ENCODE measurements at places on chromosomes 11 and 22. TPM values are rescaled to one million over a fixed set of nuclear protein-coding genes. Genes with fewer than 3 reads are reported as not detected.

- DNase-seq = no peak
These were observed 82.7 kb downstream of the CELSR1 start for GRCh38 chr22:46454504-46455269.

DNA sequence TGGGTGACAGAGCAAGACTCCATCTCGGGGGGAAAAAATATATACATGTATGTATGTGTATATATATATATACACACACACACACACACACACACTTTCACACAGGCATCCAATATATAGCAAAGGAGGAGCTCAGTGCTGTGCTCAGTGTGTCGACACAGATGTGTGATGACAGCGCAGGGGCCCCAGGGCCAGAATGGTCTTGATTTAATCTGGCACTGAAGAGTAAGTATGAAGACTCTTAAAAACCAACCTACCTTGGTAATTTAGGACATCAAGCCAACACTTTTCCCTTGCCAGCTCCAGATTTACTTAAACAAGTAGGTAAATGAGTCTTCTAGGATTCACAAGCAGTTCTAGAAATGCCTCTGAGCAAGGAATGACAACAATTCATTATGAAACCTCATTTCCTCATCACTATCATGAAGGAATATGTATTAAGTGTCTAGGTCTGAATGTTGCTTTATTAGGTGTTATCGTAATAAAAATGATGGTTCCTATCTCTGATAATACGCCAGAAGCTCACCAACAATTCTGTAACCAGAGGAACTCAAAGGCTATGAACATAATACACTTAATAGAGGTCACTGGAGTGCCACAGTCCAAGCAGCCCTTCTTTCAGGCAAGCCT lies 71.5 kb downstream of the SGSM3 start:
- DNase-seq = no peak

GRCh38 chr22:42847110-42847509 lies 10.0 kb downstream of the ARFGAP3 start:
- DNase-seq = no peak

DNA sequence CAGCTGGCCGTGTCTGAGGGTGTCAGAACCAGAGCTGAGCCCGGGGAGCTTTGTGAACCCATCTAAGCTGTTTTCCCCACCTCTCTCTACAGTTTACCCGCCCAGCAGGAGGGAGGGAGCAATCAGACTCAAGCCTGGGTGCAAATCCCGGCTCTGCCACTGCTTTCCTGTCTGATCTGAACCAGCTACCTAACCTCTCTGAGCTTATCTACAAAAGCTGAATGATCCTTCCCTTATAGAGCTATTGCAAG lies 252 bp downstream of the APOL2 start:
- DNase-seq = no peak

- no peak for DNase-seq
These were observed 868 bp upstream of the SYCE3 start for GRCh38 chr22:50563413-50564160.

DNA sequence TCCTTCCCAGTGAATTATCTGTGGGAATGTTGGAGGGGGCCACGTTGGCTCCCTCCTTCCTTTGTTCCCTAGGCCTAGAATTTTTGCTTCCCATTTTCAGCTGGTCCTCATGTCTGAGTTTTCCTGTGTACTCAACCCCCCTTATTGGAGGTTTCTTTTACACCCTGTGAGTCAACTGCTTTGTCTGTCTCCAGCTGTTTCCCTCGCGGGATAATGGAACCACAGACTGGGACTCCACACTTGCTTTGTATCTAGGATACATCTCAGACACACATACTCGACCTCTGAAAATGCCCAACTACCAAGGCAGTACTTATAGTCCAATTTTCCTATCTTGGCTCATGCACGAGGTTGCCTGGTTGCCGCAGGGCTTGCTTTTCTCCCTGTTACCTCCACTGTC lies 352.7 kb upstream of the MPPED2 start:
- no peak for DNase-seq

DNA sequence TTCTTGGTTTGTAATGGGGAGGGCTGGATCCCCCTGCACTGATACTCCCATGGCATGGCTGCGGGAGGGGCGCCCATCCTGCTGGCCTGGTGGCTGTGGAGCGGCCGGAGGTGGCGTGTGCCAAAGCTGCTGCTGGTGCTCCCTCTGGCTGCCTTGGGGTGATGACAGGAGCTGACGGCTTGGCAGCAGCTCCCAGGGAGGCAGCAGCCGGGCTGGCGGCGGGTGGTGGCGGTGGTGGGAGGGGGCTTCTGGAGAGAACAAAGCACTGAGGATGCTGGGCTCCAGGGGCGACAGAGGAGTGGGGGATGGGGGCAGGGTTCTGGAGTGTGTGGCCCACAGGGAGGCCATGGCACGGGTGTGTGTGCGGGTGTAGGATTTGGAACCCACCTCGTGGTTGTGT lies 11.4 kb upstream of the MPPED1 start:
- no peak for DNase-seq

- no peak for DNase-seq
These were observed 554.7 kb downstream of the MIAT start for GRCh38 chr22:27212102-27212501.

KCNK4 gene
- 0.44 TPM for total RNA-seq

GRCh38 chr11:23924226-23924625 lies 572.6 kb upstream of the LUZP2 start:
- DNase-seq = no peak

OR51B2 gene
- not detected for total RNA-seq

DNA sequence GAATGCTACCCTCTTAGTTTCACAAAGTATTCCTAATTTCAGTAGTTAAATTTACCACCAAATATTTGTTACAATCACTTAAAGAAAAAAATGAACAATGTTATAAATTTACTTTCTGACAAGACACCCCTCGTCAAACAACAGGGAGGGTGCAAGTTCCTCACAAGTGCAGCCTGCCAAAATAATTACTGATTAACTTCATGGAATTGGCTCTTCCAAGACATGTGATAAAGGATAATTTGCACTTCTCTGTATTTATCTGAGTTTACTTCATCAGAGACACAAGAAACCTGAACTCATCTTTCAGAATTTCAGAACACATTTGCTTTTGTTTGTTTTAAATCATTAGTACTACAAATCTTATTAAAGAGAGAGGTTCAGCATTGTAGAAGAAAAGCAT lies 66.5 kb downstream of the LARGE2 start:
- no peak for DNase-seq

- DNase-seq = peak; percentile 88
These were observed 2.8 kb downstream of the PARVB start for GRCh38 chr22:44026630-44027511.

DNA sequence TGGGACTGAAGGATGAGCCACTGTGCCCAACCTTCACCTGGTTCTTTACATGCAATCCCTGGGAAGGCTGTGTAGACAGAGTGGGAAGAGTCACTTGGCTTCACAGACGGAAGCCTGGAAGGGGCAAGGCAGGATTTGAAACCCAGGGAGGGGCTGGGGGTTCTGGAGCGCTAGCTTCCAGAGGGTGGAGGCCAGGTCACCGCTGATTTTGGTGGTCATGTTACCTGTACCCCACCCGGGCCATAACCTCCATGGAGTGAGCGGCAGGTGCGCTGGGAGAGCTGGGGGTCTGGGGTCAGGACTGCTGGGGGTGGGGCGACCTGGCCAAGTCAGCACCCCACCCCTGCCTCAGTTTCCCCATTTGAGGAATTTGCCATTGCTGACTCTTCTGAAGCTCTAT lies 38.3 kb downstream of the PDGFB start:
- no peak for DNase-seq

GRCh38 chr11:110389965-110390364 lies 39.8 kb upstream of the FDX1 start:
- DNase-seq = no peak

POLR2F gene
- 106 TPM for total RNA-seq

DNA sequence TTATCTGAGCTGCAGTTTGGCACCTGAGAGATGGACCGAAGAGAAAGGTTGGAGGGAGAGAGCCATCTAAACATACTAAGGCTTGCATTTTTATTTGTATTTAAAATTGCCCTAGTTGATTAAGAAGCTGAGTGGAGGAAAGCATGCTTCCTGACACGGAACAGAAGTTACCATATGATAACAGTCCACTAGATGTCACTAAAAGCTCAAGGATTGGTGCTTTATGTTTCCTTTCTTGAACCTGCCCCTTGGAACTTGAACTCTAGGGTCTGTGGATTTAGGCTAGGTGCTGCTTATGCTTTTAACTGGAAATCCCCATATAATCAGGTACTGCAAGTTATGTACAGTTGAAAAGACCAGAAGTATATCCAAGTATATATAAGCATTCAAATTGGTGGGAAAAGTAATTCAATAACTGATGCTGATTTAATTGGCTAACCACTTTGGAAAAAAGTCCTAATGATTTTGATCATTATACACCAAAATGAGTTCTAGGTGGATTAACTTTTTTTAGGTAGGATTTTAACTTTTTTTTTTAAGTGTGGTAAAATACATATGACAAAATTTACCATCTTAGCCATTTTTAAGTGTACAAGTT lies 9.5 kb downstream of the RBMXL2 start:
- peak; percentile 67 for DNase-seq

FREY1 gene
- total RNA-seq = 1.4 TPM

PRR5 gene
- total RNA-seq = 7.4 TPM

- DNase-seq = no peak
These were observed 5.3 kb downstream of the TAGLN start for GRCh38 chr11:117204283-117205080.

GRCh38 chr11:30710221-30710620 lies 124.1 kb upstream of the MPPED2 start:
- no peak for DNase-seq

DNA sequence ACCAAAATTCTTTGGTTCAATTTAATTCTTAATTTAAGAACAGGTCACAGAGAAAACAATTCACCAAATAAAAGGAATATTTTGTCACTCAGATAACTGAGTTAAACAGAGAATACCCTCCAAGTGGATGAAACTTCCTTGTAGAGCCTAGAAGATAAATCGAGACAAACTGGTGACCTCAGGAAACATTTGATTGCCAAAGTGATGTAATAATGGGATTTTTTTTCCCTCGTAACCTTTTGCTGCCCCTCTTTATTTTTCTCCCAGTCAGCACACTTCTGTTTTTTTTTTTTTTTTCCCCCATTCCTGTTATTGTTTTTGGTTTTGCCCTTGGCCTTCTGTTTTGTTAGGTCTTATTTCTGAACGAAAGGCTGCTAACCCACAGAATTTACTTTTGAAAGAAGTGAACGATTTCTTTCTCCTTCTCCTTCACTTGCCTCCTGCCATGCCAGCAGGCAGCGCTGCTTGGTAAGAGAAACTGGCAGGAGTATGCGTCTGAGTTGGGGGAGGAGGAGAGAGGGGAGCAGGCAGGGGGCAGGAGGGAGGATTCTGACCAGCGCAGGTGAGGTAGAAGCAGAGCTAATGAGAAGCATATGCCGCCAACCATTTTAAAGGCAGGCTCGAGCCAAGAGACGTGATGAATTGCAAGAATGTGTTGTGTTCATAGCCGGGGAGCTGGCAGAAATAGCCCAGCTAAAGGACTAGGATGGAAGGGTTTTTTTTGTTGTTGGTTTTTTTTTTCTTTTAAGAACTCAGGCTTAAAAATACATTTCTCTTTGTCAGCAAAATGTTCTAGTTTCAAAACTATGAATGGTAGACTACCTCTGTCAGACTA lies 121.9 kb upstream of the MTMR2 start:
- DNase-seq = peak; percentile 47

- DNase-seq = no peak
These were observed 123.1 kb upstream of the SLC5A12 start for GRCh38 chr11:26844963-26845362.

MRGPRE gene
- not detected for total RNA-seq

DNA sequence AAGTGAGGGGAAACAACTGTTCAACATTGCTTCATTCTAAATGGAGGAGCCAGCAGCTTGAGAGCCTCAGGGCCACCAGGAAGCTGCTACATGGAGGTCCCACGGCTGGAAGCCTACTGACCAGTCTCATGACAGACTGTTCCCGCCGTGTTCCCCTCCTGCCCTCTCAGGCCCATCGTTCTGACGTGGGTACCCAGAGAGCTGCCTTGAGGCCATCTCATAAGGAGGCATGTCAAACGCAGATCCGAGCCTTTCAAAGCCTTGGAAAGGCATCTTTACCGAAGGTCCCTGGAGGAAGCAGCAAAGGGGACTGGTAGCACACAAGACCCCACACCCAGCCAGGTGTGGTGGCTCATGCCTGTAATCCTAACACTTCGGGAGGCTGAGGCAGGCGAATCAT lies 8.3 kb upstream of the ARHGEF17 start:
- no peak for DNase-seq

DNA sequence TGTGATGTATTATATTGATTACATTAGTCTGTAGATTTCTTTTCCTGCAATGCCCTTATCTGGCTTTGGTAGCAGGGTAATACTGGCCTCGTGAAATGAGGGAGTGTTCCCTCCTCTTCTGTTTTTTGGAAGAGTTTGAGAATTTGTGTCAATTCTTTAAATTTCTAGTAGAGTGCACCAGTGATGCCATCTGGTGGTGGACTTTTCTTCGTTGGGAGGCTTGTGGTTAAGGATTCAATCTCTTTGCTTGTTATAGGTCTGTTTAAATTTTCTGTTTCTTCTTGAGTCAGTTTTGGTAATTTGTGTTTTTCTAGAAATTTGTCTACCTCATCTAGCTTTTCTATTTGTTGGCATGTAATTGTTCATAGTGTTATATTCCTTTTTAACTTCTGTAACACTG lies 18.9 kb downstream of the SHANK3 start:
- peak; percentile 61 for DNase-seq

- DNase-seq = no peak
These were observed 36.3 kb upstream of the CBX7 start for GRCh38 chr22:39188809-39189208.

GRCh38 chr11:37612146-37612545 lies 1014.1 kb upstream of the RAG2 start:
- DNase-seq = no peak

- no peak for DNase-seq
These were observed 71.5 kb downstream of the FBLN1 start for GRCh38 chr22:45574069-45574703.

DNA sequence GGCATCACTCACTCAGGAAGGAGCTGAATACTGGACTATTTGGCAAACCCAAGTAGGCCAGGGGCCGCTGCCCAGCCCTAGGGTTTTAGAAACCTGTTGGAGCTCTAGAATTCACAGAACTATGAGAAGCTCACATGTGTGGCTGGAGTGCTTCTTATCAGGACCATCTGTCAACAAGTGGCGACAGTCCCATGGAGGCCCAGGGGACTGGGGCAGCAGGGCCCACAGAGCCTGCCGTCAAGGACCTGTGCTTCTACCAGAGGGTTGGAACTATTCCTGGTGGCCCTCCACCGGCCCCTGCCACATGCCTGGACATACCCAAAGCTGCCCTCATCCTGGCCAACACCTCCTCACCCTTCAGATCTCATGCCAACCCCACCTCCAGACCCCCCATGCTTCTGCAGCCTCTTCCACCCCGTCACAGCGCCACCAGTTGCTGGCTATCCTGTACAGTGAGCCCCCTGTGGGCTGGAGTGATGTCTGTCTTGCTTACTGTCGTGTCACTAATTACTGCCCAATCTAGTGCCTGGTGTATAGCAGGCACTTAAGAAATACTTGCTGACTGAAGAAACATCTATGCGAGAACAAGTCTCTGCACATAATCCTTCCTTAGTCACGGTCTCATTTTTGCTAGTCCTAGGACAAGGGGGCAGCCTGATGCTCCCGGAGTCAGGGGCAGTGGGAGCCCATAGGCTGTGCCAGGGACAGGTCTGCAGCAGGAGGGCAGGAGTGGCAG lies 27.2 kb upstream of the RASL10A start:
- no peak for DNase-seq

MS4A15 gene
- not detected for total RNA-seq

GRCh38 chr22:48892578-48893287 lies 934.9 kb downstream of the BRD1 start:
- no peak for DNase-seq

GRCh38 chr11:88603091-88603867 lies 265.7 kb upstream of the CTSC start:
- DNase-seq = peak; percentile 78

FJX1 gene
- total RNA-seq = 26.6 TPM

Data from endothelial cell of umbilical vein (primary cell).